Hypothalamus (tissue), 51 donors: ENCODE measurements at places on chromosomes 3 and 15.

- no peak for DNase-seq
Observed at GRCh38 chr3:141642215-141642614, 95.9 kb upstream of the RNF7 start.

DNA sequence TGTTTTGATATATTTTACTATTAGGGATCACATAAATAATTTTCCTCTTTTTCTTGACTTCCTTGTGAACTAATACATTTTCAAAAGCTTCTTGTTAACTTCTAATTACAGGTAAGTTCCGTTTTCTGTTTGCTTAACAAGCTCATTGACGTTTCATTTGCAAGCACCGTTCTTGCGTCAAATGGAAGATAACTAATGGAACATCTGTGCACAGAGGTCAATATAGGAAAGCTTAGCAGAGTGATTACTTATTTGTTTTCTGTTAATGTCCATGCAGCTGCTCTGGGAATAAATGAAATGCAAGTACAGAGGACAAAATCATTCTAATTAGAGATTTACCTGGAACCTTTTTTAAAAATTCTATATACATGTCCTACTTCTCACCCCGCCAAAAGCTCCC, 115.5 kb upstream of the C2CD4B start:
- DNase-seq = no peak

DNA sequence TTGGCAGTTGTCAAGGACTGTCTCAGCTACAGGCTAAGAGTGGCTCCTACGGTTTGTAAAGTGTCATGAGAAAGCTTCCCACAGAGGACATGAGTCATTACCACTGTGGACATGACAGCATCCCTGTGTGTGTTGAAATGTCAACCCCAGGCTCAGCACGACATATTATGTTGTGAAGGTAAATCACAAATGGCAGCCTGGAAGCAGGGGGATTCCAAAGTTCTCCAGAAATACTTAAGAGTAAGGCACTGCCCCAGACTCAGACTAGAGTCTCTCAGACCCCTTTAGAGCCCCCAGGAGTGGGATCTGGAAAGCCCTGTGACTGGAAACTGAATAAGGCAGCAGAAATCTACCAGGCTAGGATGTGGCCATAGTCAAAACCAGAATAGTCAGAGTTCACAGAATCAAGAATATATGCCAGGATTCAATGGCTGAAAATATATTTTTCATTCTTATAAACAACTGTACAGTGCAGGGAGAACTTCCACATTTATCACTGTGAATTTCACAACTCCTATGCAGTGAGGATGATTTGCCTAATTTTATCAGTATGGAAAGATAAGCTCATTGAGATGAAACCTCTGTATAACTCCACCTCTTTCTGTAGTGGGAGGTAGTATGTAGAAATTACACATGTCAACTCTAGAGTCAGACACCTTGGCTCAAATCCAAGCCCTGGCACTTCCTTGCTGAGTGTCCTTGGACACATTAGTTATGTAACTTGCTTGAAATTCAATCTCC, 237.1 kb upstream of the CFAP20DC start:
- no peak for DNase-seq

DNA sequence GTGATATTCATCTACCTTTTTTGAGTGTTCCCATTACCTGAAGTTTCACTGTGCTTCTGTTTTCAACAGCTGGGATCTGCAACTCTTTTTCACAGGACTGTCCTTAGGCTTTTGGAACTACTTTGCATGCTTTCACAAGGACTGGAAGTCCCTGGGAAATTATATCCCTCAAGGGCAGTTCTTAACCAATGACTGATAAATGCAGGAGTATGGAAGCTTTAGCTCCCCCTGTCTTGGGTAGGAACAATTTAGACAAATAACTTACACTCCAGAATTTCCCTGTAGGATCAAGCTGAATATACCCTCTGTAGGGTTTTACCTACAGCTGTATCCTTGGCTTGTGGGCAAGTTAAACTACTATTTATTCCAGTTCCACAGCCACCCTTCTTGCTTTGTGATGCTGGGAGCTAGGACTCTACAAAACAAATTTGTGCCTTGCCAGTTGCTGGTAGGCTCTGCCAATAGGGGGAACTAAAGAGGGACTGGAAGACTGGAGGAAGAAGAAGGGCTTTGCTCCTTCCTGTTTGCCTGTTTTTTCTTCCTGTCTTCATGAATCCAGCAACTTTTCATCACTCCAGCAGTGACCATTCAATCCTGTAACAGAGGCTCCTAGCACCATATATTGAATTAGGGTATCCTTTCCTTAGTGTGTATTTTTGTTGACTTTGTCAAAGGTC, 6.8 kb upstream of the ZNF280D start:
- no peak for DNase-seq

DNA sequence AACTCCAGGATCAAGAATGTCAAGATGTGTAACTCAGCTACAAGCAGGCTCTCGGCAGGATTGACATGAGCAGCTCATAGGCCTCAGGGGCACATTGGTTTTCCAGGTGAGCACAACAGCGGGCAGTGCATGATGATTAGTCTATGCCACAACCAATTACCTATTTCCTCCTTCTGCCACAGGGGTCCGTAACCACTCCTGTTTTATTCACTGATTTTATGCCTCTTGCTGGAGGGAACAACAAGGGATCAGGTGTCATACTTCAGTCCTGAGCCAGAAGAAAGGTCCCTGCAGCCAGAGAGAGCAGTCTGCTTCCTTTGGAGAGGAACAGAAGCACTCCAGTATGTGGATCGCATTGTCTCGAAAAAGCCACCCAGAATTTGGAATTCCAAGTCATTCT, 35.1 kb upstream of the PTPRG start:
- DNase-seq = no peak

DNA sequence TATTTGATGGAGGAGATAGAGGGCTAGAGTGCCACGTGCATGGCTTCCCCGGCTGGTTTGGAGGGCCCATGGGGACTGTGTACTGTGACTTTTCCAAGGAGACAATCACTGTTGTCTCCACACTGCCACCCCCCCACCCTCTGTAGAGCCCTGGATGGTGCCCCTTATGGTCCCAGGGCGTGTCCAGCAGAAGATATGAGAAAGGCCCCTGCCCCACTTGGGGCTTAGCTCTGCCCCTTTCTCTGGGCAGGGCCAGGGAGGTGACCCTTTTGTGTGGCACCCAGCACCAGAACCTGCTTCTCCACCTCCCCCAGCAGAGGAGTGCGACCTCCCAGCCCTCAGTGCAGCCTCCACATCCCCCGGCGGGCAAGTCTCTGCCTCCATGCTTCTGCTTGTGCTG, 32.1 kb downstream of the SPSB4 start:
- no peak for DNase-seq

DNA sequence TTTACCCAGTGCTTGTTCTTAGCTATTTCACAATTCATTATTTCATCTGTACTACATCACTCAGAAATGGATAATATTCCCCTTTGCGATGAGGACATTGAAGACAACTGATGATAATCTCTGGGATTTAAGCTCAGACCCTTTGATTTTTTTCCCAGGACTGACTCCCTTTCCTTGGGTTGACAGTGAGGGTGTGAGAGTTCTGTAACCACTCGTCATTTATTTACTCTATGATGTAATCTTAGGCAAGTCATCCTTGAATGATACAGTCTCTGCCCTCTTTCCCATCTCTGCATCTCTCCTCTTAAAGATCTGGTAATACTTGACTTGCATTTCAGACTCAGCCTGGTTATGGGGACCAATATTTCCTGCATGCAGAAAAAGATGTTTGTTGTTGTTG, 1041.7 kb downstream of the AGBL1 start:
- no peak for DNase-seq

- DNase-seq = no peak
Observed at GRCh38 chr3:169430707-169431404, 232.7 kb downstream of the MECOM start.

- DNase-seq = no peak
Observed at GRCh38 chr15:72099155-72099554, 18.8 kb downstream of the MYO9A start.

- DNase-seq = no peak
Observed at GRCh38 chr3:172305552-172305951, 142.7 kb downstream of the GHSR start.

DNA sequence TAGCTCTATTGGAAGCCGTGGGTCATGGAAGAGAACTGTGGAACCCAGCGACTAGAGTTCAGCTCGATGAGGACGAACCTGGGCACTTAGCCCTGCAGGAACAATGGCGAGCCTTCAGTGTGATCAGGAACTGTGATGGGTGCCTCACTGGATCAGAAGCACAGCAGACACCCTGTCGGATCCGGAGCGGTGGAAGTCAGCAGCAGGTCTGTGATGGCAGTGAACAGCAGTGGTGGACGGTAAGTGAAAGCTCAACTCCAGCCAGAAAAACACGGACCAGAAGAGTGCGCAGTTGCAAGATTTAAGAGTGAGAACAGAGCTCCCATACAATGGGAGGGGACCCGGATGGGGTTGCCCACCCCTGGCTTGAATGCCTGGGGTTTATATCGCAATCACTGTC, 282.2 kb downstream of the NSUN3 start:
- DNase-seq = no peak

GRCh38 chr3:60839246-60839645, 412.0 kb downstream of the FHIT start:
- DNase-seq = peak; percentile 0

- DNase-seq = no peak
Observed at GRCh38 chr3:69081583-69082262, 1.6 kb upstream of the UBA3 start.

GRCh38 chr3:149390772-149391212, 13.3 kb upstream of the TM4SF1 start:
- DNase-seq = no peak

DNA sequence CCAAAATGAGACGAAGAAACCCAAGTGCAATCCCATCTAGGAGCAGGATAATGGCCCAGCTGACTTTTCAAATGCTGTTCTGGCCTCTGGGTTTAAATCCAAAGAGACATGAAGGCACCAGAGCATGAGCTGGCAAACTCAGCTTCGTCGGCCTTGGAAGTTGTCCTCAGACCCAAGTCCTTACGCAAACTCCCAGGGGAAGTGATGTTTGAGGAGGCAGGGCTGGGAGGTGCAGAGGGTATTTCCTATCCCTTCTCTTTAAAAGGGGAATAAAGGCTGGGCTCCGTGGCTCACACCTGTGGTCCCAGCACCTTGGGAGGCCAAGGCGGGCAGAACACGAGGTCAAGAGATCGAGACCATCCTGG, 68.9 kb upstream of the HERC1 start:
- DNase-seq = no peak

GRCh38 chr3:148791920-148792319, 35.7 kb upstream of the CPB1 start:
- DNase-seq = no peak

- no peak for DNase-seq
Observed at GRCh38 chr3:55912880-55913279, 425.8 kb upstream of the WNT5A start.

DNA sequence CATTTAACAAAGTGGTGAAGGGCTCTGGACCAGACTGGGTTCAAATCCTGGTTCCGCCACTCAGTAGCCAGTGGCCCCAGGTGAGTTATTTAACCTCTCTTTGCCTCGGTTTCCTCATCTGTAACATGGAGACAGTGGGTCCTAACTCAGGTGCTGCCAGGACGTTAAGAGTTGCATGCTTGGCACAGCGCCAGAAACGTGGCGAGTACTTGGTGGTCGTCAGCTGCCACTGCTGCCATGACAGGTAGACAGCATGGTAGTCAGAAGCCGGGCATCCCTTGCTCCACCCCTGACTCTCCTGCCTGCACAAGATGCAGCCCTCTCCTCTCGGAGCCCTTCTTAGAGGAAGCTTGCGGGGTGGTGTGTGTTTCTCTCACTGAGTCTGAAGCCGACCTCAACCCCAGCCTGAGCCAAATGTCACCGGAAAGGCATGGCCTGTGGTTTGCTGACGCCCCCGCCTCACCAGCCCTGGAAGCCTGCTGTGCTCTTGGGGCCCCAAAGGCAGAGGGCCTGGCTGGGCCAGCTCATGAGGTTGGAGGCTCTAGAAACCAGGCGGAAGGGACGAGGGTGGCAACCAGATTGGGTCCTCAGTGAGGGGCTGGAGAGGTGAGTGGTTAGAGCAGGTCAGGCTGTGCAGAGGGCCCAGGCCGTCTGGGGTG, 160.8 kb upstream of the TLE3 start:
- DNase-seq = no peak

GRCh38 chr3:156497326-156497725, 57.6 kb downstream of the SSR3 start:
- DNase-seq = no peak

GRCh38 chr3:66538390-66538789, 37.6 kb upstream of the LRIG1 start:
- DNase-seq = no peak
